ENCODE measurements at places on chromosomes 12 and 14.

DNA sequence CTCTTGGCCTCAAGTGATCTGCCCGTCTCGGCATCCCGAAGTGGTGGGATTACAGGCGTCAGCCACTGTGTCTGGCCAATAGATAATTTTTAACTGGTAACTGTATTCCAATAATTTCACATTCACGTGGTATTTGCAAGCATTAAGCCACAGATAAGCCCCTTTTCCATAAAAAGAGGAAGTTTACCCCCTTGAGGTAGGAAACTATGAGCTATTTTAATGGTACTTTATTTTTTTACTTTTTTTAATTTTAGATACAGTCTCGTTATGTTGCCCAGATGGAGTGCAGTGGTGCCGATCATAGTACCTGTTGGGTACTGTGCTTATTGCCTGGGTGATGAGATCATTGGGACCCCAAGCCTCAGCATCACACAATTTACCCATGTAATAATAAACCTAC lies 42.9 kb upstream of the AP4S1 start:
- no peak for DNase-seq

DNA sequence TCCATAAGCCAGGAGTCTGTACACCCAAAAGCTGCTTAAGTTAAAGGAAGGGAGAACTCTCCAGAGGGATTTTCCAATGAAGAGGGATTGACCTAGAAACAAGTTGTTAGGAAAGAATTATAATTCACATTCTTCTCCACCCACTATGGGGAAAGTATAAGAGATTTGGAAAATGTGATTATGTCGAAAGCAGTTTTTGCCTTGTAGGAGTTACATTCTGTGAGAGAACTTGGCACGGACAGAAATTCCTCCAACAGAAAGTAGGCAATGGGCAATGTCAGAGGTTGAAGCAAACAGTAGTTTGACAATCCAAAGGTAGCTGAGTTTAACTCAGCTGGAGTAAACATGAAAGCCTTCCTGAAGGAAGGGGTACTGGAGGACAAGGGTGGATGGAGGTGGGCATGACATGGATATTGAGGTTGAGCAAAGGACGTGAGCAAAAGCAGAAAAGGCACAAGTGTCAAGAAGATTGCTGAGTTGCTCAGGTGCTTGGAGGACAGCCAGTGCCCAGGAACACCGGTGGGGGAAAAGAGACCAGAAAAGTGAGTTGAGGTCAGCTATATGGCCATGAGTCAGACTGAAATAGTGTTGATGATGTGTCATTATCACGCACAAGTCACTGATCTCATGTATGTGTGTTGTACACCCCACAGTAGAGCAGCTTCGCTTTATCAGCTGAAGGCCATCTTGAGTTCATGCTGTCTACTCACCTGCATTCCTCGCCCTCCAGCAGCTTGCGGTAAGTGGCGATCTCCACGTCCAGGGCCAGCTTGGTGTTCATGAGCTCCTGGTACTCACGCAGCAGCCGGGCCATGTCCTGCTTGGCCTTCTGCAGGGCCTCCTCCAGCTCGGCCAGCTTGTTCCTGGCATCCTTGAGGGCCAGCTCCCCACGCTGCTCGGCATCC lies 4.0 kb downstream of the KRT5 start:
- DNase-seq = no peak

DNA sequence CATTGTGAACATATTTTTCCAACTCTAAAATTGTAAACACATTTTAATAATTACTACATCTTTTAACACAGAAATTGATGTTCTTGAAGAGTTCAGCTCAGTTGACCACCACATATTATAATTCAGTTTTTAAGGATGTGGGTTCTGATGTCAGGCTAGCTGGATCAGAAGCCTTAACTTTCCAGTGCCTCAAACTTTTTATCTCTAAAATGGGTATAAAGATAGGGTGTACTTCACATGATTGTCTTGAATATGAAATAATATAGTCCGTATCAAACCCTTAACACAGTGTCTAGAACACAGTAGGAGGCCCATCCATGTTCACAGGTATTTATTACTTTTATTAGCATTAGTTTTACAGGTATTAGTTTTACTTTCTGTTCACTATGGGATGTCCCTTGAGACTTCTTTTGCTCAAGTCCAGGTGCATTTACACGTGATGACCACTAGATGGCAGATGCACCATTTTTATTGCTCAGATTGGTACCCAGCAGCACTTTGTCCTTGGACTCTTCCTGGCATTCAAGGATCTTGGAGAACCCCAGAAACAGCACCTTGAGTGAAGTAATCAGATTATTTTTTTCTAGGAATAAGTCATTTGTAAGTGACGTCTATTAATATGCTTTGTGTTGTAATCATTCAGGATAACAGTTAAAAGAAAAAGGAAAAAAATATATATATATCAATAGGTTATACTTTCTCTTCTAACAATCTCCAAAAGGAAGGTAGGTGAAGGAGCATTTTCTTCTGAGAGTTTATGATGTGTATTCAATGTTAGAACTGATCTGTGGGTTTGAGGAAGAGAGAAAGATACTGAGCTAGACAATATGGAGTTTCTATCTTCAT lies 580.2 kb downstream of the ETNK1 start:
- DNase-seq = no peak

DNA sequence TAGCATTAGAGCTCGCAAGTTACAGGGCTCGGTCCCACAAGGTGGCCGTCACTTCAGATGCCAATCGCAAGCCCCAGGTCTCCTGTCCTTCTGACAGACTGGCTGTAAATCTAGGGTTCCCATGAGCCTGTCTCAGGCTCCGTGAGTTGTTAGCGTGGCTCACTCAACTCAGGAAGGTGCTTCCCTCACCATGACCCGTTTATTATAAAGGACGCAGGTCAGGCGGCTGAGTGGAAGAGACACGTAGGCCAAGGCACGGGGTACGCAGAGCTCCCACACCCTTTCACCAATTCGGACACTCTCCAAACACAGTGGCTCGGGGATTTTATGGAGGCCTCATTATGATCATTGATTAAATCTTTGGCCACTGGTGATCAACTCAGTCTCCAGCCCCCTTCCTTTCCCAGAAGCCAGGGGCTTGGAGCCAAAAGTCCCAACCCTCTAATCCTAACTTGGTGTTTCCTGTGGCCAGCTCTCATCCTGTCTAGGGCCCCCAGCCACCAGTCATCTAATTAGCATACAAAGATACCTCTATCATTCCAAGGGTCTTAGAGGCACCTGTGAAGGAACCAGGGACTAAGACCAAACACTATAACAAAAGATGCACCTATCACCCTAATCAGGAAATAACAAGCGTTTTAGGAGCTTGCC lies 25.8 kb upstream of the LRTM2 start:
- no peak for DNase-seq

GRCh38 chr12:110223777-110224378 lies 57.2 kb upstream of the ATP2A2 start:
- no peak for DNase-seq

DNA sequence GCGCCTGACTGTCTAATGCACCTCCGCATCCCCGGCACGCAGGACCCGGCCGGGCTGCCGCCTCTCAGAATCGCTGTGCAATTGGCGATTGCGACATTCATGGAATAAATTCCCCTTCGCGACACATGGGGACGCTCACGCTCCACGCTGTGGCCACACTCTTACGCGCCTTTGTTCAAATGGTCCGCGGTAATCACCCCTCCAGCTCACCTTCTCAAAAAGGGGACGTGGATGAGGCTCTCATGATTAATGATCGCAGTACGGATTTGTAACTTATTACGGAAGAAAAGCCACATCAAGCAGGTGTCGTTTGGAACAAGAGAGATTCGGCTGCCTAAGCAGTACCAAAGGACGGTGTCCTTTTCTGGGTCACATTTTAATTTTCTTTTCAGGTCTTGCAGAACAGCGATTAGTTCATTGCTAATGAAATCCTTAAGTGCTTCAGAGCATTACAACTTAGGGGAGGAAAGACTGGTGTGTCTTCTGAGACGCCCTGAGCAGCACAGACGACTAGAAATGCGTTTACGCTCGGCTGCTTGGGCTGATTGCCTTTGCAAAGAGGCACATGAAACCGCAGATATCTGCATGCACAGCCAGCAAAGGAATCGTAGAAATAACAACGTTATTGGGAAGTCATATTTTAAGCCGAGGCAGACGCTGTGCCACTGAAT lies 37.3 kb upstream of the ADGRD1 start:
- no peak for DNase-seq

GRCh38 chr12:67073336-67073735 lies 195.8 kb upstream of the CAND1 start:
- no peak for DNase-seq

GRCh38 chr12:25500651-25501050 lies 52.4 kb downstream of the LMNTD1 start:
- DNase-seq = no peak

DNA sequence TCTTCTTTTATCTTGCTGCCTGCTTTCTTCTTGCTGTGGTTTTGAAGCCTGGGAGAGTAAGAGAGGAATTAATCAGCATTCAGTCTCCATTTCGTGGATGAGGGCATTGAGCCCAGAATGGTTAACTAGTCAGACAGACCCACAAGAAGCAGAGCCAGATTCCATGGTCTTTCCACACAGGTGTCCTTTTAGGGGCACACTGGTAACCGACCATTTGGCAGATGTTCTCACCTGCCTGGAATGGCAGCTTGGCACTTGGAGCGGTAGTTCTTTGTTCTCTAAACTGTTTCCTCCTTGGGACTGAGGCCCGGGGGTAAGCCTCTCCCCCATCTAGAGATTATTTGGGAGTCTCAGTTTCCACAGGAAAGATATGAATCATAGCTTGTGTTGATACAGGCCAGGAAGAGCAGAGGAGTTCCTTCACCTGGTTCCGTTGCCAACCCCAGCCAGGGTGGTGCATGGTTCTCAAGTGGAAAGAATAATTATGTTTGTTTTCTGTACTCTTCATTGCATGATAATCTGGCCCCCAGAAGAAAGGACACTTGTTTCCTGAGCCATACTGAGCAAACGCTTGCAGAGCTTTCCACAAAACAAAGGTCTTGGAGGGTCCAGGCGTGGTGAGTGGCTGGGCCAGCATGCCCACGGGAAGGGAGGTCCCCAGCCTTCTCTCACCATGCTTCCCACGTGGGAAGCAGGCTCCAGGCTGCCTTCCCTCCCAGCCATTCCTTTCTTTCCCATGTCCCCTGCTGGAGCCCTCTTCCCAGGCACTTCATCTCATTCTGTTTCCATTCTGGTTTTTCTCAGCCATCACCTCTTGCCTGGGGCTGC lies 2.0 kb upstream of the KRT75 start:
- DNase-seq = no peak

GRCh38 chr12:105538880-105539279 lies 208.4 kb downstream of the C12orf75 start:
- DNase-seq = no peak

- DNase-seq = no peak
These were observed 10.3 kb downstream of the TGFB3 start for GRCh38 chr14:75971509-75971908.

- DNase-seq = no peak
These were observed 1.7 kb downstream of the TBX3 start for GRCh38 chr12:114682106-114682784.

DNA sequence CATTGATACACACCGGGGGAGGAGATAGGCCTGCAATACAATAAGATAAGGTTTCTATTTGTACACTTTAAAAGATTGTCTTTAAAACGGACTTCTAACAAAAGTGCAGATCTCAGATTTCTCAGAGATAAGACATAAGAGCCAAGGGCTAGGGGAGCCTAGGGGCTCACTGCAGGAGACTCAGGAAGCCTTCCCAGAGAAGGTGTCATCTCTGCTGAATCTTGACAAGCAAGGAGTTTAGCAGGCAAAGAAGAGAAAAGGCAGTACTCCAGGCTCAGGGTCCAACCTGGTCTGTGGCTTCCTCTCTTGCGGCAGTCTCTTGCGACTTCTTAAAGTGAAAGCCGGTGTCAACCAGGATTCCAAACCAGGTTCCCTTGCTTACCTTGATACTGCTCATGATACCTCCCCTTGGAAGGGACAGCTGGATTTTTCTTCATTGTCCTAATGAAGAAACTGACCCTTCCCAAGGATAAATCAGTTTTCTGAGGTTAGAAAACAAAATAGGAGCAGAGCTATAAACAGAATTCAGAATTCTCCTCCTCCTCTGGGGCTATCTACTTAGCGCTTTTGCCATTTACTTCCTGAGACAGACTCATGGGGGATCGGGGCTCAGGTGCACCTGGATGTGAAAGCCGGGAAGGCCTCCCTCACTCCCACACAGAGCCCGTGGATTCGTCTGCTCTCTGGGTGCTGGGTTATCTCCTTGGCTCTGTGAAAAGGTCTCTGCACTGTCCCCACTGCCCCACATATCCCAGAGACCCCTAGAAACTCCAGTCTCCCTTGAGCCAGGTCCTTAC lies 1.7 kb upstream of the SCNN1A start:
- no peak for DNase-seq

- no peak for DNase-seq
These were observed 35.6 kb upstream of the ANKS1B start for GRCh38 chr12:100020370-100020769.

DNA sequence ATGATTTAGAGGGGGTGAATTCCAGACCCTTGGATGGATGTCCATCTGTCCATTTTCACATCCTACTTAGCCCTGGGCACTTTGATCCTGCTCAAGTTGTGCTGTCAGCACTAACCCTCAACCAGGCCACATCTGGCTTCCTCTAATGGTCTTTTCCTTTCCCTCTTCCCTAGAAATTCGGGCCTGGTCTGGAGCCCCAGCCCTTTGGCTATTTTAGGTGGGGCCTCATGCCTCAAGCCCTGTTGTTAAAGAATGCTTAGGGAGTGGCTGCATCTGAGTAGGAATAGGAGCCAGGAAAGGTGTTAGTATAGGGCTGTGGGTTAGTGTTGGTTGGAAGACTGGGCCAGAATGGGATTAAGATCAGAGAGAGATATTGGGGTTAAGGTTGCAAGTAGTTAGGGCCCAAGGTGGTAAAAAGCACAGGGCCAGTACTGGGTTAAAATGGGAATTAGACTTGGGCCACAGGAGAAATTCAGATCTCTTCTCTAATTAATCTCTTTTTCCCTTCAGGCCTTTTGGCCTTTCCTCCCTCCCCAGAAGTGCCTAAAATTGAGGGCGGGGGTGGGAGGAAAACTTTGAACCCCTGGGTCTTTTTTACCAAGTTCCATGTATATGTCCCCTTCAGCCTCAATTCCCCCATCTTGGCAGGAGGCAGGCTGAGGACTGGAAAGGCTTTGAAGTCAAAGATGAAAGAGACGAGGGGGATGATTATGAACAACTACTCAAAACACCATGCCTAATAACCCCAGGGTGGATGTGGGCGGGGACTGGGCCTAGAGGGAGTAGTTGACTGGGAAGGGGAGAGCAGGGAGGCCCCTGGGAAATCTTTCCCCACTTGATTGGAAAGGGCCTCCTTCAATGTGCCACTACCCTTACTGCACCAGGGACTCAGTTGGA lies 4.0 kb upstream of the ZNF385A start:
- no peak for DNase-seq

GRCh38 chr12:75750716-75751306 lies 239.4 kb upstream of the KRR1 start:
- DNase-seq = no peak

DNA sequence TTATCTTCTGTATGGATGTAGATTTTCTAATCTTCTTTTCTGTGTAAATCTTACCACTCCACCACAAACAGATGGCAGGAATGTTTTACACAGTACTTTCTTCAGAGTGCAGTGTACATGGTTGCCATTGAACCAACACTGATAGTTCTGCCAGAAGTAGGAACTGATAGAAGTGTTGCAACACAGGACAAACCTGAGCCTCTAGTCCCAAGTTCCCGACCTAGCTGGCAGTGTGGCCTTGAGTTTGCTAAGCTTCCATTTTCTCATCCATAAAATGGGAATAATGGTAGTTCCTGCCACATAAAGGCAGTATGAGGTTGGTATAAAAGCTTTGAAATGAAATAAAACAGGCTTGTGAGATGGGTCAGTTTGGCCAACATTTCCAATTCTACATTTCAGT lies 50.8 kb upstream of the SAV1 start:
- no peak for DNase-seq
